Neural progenitor cell (in vitro differentiated cells): ENCODE measurements at places on chromosomes 16 and 17. TPM values are rescaled to one million over a fixed set of nuclear protein-coding genes. Genes with fewer than 3 reads are reported as not detected.

DNA sequence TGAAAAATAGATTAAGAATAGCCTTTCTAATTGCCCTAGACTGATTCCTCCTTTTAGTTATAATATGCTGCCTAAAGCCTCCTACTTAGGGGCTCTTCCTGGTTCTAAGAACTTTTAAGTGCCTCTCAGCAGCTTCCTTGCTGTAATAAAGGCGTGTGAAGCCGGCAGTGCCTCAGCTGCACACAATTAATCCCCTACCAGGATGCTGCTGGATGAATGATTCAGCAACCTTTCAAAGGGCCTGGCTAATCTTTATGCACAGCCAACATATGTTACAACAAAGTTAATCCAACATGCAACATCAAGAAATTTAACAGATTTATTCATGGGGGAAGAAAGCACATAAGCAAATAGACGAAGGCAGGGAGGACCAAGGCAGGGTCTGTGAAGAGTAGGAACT lies 145.2 kb downstream of the PMP22 start:
- H3K27ac ChIP-seq, result peak overlapping the region; percentile 59
- peak; percentile 76 for DNase-seq
- no peak overlapping the region for H3K4me3 ChIP-seq
- peaks cover 42% of the 10 kb centered on the region for H3K4me1 ChIP-seq
- no peaks in the 10 kb centered on the region for H3K36me3 ChIP-seq

DNA sequence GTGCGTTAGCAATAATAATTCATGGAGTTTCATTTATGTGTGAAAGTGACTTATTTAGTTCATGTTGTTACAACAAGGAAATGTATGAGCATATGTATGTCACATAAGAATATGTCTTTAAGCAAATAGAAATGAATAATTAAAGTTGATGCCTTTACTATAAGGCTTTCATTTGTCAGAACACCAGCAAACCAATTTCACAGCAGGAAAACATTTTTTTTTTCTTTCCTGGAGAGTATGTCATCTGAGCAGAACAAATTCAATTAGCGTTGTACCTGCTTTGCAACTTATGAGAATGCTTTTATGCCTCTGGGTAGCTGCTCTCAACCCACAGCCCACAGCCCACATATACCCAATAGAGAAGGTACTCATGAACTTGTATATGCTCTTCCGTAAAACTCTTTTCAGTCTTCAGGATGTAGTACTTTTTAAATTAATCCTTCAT lies 26.3 kb upstream of the APOH start:
- H3K36me3 ChIP-seq, result no peaks in the 10 kb centered on the region
- H3K4me3 ChIP-seq, result no peak overlapping the region
- no peaks in the 10 kb centered on the region for H3K27me3 ChIP-seq
- DNase-seq, result no peak

GRCh38 chr16:9949396-9949795 lies 232.8 kb downstream of the GRIN2A start:
- H3K27ac ChIP-seq, result no peak overlapping the region
- H3K27me3 ChIP-seq, result no peaks in the 10 kb centered on the region
- peaks cover 8% of the 10 kb centered on the region for H3K4me1 ChIP-seq
- H3K36me3 ChIP-seq, result no peaks in the 10 kb centered on the region
- no peak for DNase-seq
- H3K4me3 ChIP-seq, result no peak overlapping the region

- H3K27me3 ChIP-seq, result peaks cover 48% of the 10 kb centered on the region
- H3K36me3 ChIP-seq, result no peaks in the 10 kb centered on the region
- peaks cover 14% of the 10 kb centered on the region for H3K4me1 ChIP-seq
- peak overlapping the region; percentile 87 for H3K4me3 ChIP-seq
These were observed 697 bp upstream of the SHISA9 start for GRCh38 chr16:12900599-12901203.

The MSLN gene
- total RNA-seq, result 0.82 and 1.2 TPM in 2 replicates
